CD4-positive, alpha-beta T cell treated with Interleukin-1 beta for 1 hour (primary cell): ENCODE measurements at places on chromosomes 3 and 15.

DNA sequence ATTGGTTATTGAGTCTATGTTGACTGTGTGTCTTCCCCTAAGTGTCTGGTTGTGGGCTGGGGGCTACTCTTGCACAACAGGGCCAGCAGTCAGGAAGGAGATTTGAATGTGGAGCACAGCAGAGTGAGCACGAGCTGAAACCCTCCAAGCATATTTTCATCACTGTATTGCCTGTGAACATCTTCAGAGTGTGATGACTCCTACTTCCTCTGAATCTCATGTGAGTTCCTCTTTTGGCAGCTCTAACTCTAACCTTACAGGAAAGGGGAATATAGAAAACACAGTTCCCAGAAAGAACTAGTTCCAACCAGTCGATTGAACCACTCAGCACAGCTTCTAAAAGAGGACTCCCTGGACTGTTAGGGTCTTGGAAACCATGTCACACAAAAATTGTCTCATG is 211.6 kb downstream of the RAP2B start:
- DNase-seq, result no peak

DNA sequence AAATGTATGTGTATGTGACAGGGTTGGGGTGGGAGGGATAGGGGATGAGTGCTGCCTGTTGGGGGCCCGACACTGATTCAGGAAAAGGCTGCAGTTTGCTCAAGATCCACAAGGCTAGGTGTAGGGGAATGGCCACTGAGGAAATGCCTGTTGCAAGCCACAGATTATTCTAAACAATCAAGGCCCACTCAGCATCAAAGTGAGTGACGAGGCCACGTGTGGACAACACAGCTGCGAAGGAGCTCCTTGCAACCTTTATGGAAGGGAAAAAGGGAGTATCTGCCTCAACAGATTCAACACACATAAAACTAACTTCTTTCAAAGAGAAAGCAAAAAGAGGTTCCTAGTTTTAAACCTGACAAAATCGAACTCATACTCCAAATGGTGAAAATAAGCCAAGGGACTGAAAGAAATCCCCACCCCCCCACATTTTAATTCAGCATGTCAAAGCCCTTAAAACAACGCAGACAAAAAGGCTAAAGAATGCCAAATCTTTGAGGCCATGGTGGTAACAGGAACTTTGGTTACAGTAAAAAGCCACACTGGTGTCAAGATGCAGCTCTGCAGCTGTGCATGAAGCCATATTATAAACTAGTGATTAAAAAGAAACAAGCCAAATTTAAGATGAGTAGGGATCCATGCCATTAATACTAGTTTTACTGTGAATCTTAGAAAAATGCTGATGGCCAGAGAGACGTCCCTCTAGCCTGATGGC is 3.6 kb downstream of the POLG start:
- no peak for DNase-seq

- DNase-seq, result no peak
These were observed 282.9 kb downstream of the NTRK3 start for GRCh38 chr15:87973501-87974215.

GRCh38 chr3:55647063-55647462 is 160.0 kb upstream of the WNT5A start:
- no peak for DNase-seq

DNA sequence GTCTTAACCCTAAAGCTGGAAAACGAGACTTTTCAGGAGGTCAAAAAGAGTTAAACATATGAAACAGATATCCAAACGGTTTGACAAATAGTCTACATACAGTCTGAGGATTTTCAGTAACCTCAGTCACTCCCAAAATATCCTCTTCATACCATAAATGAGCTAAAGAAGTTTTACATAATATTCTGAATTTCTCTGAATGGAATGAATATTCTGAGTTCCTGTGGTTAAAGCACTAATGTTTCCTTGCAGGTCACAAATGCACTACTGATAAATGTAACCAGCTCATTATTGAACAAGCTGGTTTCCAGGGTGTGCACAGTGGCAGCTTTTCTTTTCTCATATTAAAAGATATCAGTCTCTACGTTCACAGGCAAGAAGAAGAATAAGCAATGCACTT is 137.4 kb upstream of the POU1F1 start:
- DNase-seq, result no peak

DNA sequence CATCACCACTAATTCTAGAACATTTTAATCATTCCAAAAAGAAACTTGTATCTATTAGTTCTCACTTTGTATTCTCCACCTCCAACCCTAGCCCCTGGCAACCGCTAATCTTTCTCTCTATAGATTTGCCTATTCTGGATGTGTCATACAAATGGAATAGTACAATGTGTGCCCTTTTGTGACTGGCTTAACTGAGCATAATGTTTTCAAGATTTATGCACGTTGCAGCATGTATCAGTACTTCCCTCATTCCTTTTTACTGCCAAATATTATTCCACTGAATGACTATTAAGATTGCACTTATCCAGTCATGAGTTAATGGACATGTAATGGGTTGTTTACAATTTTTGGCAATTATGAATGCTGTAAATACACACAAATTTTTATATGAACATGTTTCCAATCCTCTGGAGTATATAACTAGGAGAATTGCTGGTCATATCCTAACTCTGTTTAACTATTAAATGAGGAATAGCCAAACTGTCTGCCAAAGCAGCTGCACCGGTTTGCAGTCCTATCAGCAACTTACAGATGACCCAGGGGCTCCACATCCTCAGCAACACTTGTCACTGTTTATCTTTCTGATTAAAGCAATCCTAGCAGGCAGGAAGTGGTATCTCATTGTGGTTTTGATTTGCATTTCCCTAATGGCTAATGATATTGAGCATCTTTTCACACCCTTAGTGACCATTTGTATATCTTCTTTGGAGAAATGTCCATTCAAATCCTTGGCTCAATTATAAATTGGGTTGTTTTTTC is 42.9 kb downstream of the DCUN1D1 start:
- no peak for DNase-seq
